SK-N-SH (cell line): ENCODE measurements at places on chromosomes 2 and 18.

DNA sequence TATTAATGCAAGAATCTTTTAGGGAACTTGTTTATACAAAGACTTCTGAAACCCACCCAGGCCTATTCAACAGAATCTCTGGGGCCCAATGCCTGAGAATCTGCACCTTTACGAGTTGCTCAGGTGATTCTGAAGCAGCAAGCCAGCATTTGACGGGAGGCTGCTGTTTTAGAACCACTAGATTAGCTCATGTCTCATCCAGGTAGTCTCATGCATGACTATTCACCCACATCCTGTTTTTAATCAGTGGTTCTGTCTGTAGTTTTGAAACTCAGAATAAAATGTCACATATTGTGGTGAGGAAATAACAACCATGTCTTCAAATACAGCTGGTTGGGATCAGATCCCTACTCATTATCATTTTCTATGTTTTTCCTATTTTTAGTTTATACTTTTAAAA, 39.5 kb downstream of the CYTIP start:
- DNase-seq, result no peak

- DNase-seq, result peak; percentile 34
Measured at GRCh38 chr2:181904022-181904632, 12.6 kb downstream of the ITPRID2 start.

GRCh38 chr2:55729136-55729685, 35.6 kb upstream of the PNPT1 start:
- no peak for DNase-seq

- no peak for DNase-seq
Measured at GRCh38 chr18:13540477-13541182, 185.7 kb downstream of the FAM210A start.

DNA sequence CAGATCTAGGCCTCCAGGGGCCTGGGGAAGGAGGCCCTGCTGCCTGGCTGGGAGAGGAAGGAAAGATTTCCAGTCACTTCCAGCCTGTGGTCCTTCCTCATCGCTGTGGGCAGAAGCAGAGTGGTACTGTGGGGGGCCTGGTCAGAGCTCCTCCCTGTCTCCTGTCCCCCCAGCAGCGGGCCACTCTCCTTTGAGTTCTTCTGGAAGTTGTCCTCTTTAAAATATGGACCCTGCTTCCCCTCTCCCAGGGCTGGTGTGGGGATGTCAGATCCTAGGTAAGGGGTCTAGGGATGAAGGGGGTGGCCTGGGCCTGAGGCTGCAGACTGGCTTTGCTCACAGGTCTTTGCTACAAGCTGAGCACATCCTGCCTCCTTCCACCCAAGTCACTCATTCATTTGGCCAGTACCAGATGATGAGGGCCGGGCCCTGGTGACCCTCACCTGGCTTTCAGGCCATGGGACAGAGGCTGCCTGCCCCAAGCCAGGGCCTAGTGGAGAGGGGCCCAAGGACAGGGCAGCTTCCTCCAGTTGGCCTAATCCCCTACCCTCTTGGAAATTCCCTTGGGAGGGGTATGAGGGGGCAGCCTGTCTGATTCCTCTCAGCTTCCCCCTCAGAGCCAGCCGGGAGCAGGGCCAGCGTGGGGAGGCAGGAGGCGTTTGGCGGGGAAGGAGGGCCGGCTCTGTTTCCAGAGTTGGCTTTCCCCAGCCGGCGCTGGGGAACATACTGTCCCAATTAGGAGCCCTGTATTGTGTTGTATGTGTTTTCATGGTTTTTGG, 231.9 kb downstream of the DYSF start:
- no peak for DNase-seq

DNA sequence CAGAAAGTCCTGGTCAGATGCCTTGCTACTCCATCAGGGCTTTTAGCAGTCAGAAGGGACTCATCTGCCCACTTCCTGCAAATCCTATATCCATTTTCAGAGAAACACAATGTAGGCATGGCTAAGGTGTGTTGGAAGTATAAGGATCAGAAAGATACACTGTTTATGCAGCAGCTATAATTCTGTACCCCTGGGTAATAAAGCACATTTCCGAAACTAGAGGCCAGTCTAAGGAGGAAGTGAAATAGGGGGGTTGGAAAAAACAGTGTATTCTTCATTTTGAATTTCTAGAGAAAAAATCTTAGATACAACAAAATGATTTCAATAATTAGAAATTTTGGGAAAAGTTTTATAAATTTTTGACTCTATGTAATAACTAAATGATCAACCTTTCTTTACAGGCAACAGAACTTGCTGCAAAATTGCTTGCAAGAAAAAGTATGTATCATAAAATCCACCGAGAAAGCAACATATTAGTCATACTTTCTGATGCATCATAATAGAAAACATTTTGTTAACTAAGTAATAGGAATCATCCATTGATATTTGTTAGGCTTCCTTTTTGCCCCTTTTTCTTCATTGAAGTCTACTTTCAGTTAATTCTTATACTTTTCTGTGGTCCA, 47.4 kb downstream of the FSIP2 start:
- no peak for DNase-seq

DNA sequence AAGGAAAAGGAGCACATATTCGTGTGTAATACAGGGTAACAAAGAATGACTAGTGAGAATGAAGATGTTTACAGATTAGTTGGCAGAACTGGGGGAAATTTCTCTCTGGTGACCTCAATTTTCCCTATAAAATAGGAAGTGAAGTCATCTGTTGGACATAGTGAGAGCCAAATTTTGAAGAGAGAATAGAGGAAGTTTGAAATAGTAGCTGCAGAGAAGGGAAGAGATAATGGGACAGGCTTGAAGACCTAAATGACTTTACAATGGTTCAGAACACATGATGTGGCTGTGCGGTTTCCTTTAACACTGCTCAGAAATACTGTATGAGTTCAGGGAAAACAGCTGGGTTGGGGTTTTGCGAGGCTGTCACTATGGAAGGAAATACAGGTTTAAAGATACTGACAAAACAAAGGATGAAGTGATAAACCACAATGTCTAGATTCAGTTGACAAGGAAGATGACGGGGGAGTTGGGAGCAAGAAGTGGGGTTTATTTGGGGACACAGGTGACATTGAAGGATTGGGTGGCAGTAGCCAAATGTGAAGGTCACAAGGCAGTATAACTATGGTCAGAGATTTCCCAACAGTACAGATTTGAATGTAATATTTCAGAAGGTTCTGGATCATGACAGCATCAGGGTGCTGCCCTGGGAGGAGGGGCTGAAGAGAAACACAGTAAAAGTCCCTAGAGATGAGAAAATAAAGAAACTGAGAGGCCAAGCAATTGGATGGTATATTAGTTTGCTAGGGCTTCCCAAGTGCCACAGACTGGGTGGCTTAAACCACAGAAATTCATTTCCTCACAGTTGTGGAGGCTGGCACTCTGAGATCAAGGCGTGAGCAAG, 82.6 kb upstream of the TANK start:
- no peak for DNase-seq

GRCh38 chr2:27029051-27029450, 3.7 kb upstream of the TMEM214 start:
- DNase-seq, result no peak

DNA sequence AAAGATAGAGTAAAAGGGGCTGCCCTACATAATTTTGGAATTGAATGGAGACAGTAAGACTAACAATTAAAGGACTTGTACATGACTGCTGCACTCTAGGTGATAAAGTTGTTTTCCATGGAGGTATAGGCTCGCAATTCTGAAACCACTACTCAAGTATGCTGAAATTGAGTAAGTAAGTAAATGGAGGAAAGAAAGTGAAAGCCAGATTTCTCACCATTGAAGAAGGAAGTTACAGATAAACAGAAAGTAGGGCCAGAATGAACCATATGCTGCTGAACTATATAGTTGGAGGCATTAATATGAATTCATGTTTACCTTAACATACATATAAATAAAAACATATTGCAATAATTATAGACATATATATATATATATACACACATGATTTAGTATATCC, 225.7 kb upstream of the ST6GAL2 start:
- no peak for DNase-seq

DNA sequence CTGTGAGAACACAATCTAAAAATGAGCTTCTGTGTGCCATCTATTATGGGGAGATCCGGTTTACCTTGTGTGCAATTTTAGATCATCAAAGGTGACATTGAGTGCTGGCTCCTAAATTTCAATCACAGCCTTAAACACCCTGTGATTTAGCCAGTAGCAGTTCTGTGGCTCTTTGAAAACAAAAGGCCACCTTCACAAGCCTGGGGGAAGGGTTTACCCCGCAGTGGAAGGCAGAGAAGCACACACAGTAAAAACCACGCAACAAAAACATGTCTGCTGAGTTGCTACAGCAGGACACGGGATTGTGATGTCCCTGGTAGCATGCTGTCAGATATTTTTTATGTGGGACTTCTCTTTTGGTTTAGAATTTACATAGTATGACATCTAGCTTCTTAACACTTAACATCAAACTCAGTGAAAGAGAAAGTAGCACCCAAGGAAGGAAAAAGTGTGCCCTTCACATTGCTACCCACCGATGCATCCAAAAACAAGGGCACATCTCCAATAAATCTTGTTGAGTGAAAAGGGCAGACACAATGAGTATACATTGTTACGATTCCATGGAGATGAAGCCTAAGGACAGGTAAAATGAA, 56.1 kb upstream of the RNF152 start:
- DNase-seq, result no peak
